ENCODE measurements at places on chromosomes 1 and 21. TPM values are rescaled to one million over a fixed set of nuclear protein-coding genes. Genes with fewer than 3 reads are reported as not detected.

Gene RUNX3
- total RNA-seq, result not detected

Gene NPR1
- 50.6 TPM for total RNA-seq

Gene PCAT6
- 0.25 TPM for total RNA-seq

Gene E2F2
- total RNA-seq, result 1.9 TPM

Gene RIPK4
- 1.8 TPM for total RNA-seq

Gene KANK4
- total RNA-seq, result not detected

Gene TENT5C
- total RNA-seq, result 1.9 TPM

Gene DISP1
- 0.64 TPM for total RNA-seq

Gene CD5L
- total RNA-seq, result not detected

Gene ACKR1
- not detected for total RNA-seq

Gene OR2L5
- total RNA-seq, result not detected

Gene ZNF683
- not detected for total RNA-seq

Gene LINGO4
- total RNA-seq, result not detected

Gene CDC42
- total RNA-seq, result 600 TPM

Gene LY9
- not detected for total RNA-seq

Gene SPOCD1
- total RNA-seq, result 4.0 TPM

Gene PLEKHG5
- 21.2 TPM for total RNA-seq

Gene VWA5B1
- not detected for total RNA-seq

Gene SAMD11
- total RNA-seq, result under 0.01 TPM

Gene DPT
- total RNA-seq, result not detected

Gene XPR1
- 29.3 TPM for total RNA-seq

Gene TMCO1
- total RNA-seq, result 45.1 TPM

Gene PRR9
- not detected for total RNA-seq

Gene GJB3
- total RNA-seq, result under 0.01 TPM

Gene RLF
- total RNA-seq, result 17.1 TPM

Gene S100A3
- 0.38 TPM for total RNA-seq

Gene APOBEC4
- total RNA-seq, result not detected

Gene OR10Z1
- not detected for total RNA-seq

Gene FCER1G
- 0.26 TPM for total RNA-seq
